Cerebellar cortex (tissue), 1 donor: ENCODE measurements at places on chromosomes 5 and 9.
A peak's percentile ranks its signal among the peaks of the same experiment; 100 is the strongest.

GRCh38 chr9:96565671-96566497, 53.8 kb downstream of the CDC14B start:
- DNase-seq, result no peak

GRCh38 chr9:35073279-35073612, 821 bp upstream of the VCP start:
- no peak for DNase-seq

DNA sequence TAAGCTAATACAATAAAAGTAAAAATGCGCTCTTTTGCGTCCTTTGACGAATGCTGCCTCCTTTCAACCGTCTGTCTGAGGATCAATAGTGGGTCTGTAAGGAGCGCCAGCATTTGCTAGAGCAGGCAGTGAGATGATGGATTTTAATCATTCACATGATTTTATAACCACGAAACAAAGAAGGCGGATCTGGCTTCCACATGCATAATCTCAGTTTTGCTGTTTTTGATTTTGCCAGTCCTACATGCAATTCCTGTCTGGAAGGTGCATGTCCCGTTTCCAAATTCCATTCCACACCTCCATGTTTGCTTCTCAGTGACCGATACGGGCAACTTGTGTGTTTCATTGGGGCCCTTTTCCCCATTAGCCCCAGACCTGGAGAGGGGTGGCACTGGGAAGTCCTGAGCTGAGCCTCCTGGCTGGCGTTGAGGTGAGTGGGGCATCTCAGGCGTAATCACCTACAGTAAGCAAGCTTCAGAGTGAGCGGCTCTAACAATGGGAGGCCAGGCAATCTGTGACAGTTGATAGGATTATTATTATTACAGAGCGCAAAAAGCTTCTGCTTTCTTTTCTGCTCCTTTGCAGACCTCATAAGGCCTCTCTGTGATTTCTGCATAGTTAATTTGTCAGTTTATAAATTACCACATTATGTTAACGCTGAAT, 405.4 kb downstream of the ZSWIM6 start:
- DNase-seq, result peak; percentile 44

GRCh38 chr9:110217656-110218099, 9.7 kb upstream of the C9orf152 start:
- DNase-seq, result peak; percentile 38

DNA sequence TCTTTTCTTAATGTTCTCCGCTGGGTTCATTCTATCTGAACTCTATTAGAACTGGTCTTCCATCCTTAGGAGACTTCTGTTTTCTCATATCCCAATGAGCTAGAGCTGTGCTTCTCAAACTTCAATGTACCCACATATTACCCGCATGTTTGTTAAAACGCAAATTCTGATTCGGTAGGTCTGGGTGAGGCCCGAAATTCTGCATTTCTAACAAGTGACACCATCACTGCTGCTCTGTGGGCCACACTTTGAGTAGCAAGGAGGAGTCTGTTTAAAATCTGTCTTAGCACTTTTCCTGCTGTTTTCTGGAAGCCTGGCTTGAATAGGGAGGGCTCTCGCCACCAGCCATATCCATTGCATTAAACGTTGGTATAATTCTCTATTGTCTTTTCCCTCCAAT, 151.9 kb upstream of the CLINT1 start:
- DNase-seq, result no peak

DNA sequence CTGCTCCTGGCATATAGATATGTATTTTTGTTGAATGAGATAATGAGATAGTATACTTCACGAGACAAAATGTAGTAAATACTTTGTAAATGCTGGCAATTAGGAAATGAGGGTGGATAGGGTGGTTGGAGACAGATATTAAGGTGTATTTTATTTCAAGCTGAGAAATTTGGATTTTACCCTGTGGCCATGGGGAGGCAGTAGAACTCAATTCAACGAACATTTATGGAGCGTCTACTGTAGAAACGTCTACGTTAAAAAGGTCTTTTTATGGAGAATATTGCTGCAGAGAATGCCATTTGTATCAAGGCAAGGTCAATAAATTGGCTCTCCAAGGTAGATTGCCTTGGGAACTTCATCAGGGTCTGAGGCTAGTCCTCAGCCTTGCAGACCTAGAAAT, 21.5 kb upstream of the RALGPS1 start:
- DNase-seq, result peak; percentile 44

GRCh38 chr5:111934511-111934910, 177.5 kb upstream of the NREP start:
- DNase-seq, result no peak

DNA sequence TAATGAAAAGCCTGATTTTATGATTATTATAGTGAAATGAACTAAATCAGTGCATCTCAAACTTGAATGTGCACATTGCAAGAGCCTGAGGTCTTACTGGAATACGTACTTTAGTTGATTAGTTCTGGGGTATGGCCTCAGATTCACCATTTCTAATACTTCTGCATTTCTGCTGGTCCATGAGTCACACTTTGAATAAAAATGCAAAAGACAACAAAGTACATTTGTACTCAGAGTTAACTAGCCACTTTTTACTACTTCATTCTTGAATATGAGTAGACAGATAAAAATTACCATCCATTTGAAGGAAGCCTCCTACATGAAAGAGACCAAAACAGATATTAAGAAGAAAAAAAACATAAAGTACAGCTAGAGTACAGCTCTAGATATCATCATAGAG, 27.1 kb upstream of the PRR16 start:
- no peak for DNase-seq

GRCh38 chr5:157253547-157253946, 12.4 kb upstream of the CYFIP2 start:
- peak; percentile 54 for DNase-seq

GRCh38 chr9:5696884-5697283, 68.0 kb downstream of the RIC1 start:
- no peak for DNase-seq

- no peak for DNase-seq
Observed at GRCh38 chr5:89572696-89573095, 689.7 kb upstream of the MEF2C start.

DNA sequence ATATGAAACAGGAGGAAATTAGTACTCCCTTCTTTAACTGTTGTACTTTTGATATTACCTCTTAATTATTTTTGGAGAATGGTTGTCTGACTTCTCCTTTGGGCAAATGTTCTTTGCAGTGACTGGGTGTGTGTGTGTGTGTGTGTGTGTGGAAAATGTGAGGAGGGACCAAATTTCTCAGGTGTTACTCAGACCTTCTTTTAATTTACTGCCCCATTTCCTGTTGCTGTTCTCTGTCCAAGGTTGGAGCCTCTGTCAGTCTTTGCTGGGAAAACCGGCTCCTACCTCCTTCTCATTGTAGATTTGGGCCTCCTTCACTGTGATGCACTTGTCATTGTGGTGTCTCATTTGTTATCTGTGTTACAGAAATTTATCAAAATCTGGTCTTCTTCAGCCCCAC, 68.4 kb downstream of the PBX3 start:
- no peak for DNase-seq

DNA sequence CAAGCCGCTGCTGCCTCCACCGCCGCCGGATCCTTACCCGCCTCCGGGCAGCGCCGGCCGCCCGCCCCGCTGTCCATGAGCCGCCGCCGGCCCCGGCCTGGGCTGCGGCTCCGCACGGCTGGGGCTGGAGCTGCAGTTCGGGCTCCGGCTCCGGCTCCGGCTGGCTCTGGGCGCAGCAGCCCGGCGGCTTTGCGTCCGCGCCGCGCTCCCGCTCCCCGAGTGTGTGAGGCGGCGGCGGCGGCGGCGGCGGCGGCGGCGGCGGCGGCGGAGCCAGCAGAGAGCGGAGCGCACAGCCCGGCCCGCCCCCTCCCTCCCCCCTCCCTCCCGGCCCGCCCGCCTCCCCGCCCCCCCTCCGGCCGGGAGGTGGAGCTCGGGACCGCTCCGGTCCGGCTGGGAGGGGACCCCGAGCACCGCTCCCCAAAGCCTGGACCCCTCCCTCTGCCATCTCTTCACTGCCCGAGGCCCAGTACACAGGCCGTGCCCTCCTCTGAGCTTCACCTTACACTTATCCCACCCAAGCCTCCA, at the start of gene PCDH1:
Gene PCDH1, minus strand, starts transcription at position 225 of the 525 bp plus-strand sequence. Its CDS starts 148 bp downstream, at position 77.
- DNase-seq, result peak; percentile 78

- DNase-seq, result no peak
Observed at GRCh38 chr5:146079695-146080373, 25.5 kb downstream of the PLAC8L1 start.

DNA sequence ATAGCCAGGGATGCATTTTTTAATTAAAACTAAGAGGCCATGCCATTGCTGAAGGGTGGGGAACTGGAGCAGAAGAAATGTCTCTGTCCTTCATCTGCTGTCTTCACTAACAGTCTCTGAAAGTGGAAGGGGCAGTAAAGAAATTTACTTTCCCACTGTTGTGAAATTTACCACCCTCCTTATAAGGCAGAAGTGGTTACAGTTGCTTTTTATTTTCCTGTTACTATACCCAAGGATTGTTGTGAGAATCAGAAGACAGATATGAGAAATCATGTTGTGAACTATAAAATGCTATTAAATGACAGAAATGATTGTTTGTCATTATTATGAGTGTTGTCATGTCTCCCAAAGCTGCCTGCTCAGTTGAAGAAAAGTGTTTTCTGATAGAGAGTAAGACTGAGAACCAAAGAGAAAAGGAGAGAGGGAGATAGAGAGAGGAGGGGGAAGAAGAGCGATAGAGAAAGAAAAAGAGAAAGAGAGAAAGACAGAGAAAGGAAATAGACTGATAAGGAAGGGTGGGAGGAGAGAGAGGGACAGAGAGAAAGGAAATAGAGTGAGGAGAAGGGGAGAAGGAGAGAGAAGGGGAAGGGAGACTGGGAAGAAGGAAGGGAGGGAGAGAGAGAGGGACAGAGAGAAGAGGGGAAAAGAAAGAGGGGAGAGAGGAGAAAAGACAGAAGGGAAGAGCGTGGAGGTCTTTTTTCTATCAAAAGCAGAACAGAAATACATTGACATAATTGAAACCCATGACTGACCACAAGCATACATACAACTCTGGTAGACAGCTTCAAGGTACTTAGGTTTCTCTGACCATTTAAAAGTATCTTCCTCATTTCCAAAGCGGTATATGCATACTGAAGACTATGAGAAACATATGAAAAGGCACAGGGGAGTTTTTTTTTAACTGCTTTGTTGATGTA, 22.5 kb downstream of the SEC61B start:
- DNase-seq, result no peak

DNA sequence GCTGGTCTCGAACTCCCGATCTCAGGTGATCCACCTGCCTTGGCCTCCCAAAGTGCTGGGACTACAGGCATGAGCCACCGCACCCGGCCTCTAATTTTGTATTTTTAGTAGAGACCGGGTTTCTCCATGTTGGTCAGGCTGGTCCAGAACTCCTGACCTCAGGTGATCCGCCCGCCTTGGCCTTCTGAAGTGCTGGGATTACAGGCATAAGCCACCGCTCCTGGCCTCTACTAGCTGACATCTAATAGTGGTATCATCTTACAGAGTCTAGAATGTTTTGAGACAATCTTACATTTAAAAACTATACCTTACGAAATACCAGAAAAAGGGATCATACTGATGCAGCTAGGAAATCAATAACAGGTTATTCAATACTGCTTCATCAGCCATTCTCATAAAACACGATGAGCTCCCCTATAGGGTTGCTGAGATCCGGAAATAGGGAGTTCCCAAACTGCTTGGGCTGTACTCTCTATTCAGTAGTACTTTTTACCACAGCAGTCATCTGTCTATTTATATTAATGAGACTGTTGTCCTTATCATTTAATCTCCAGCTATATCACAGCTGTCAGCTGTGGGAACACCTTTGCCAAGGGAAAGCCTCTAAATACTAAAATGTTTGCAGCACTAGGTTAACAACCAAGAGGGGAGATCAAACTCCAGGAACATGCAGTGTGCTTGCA, 8.1 kb upstream of the UBE2D2 start:
- no peak for DNase-seq

- DNase-seq, result no peak
Observed at GRCh38 chr9:83582029-83582428, 40.9 kb upstream of the IDNK start.

DNA sequence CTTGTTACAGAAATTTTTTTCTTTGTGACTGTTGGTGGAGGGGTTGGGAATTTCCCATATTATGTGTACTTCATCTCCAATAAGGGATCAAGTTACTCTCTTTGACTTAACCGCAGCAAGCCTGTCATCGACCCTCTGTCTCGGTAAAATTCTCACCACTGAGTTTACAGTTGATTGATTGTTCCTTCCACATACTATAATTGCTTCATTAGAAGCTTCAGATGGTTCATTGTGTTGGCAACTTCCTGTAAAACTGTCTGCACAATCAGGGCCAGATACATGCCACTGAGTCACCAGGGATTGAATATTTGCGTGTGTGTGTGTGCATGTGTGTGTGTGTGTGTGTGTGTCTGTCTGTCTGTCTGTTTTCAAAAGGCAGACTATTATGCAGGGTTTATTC, 176.6 kb downstream of the ZNF462 start:
- DNase-seq, result no peak

DNA sequence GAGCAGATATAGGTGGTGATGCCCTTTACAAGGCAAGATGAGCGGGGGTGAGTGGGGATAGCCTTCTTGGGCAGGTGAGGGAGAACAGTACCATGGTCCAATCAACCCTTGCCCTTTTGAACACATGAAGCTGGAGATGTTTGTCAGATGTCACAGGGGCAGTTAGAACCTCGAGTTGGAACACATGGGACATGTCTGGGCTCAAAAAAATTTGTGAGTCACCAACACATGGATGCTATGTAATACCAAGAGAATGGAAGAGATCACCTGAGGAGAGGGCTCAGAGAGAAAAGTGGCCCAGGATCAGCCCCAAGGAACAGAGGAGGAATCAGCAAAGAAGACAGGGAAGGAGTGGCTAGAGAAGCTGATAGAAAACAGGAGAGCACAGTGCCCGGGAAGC, 4.7 kb downstream of the PHYKPL start:
- no peak for DNase-seq

DNA sequence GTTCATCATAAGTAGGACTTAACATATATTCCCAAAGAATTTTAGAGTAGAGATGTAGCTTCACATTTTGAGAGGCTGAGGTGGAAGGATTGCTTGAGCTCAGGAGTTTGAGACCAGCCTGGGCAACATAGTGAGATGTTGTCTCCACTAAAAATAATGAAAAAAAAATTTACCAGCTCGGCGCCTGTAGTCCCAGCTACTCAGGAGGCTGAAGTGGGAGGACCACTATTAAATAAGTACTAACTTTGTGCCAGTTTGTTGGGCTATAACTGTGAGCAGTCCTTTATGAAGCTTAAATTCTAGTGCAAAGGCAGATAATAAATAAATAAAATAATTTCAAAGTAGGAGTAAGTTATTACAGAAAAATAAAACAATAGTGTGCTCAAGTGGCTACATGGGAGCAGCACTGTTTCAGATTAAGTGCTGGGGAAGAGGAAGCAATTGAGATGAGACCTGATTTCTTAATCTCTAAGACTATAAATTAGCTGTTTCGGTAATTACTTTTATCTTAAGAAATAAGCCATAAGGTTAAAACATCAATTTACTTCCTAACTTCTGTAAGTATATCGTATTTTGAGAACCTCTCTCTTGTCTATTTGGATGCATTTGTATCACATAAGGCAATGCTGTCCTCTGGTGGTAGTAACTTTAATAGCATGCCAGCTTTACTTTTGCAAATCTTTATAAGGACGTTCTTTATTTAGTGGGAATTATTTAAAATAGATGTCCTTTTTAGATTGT, 98.9 kb downstream of the CSNK1G3 start:
- DNase-seq, result peak; percentile 80

- DNase-seq, result no peak
Observed at GRCh38 chr9:114153761-114154599, 1.4 kb upstream of the COL27A1 start.

GRCh38 chr9:33162721-33163311, 4.3 kb downstream of the B4GALT1 start:
- DNase-seq, result no peak
